SJSA1 (cell line): ENCODE measurements at places on chromosomes 12 and 14. TPM values are rescaled to one million over a fixed set of nuclear protein-coding genes. Genes with fewer than 3 reads are reported as not detected.

DNA sequence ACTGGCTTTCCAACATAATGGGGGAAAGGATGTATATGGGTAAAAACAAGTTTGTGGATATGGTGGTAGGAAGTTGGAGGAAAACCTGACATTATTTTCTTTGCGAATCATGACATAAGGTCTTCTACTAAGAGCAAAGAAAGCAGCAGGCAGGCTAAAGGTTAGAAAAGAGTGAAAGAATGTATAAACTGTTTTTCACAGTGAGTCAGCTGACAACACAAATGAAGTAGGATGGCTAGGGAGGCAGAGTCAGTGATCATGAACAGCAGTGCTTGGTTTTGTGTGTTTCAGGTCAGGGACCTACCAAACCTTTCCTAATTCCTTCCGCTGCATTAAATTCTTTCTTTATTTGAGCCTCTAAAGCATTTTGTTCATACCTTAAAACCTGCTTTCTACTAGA, 46.3 kb upstream of the CATSPERB start:
- DNase-seq, result no peak

ADSS1 gene
- 0.06 and 0.34 TPM in 2 replicates for total RNA-seq

GRCh38 chr12:28232211-28232928, 42.1 kb downstream of the CCDC91 start:
- no peak for DNase-seq

GRCh38 chr14:22872833-22873520, 1.4 kb downstream of the LRP10 start:
- no peak for DNase-seq

CCNK gene
- total RNA-seq, result 9.0 and 12.1 TPM in 2 replicates

TMTC1 gene
- total RNA-seq, result 0.21 TPM in 1 of 2 replicates, not detected in the other

PIK3C2G gene
- not detected in 2 replicates for total RNA-seq

PRH1 gene
- total RNA-seq, result 6.9 and 9.4 TPM in 2 replicates

EPS8 gene
- total RNA-seq, result 29.4 and 52.7 TPM in 2 replicates

DNA sequence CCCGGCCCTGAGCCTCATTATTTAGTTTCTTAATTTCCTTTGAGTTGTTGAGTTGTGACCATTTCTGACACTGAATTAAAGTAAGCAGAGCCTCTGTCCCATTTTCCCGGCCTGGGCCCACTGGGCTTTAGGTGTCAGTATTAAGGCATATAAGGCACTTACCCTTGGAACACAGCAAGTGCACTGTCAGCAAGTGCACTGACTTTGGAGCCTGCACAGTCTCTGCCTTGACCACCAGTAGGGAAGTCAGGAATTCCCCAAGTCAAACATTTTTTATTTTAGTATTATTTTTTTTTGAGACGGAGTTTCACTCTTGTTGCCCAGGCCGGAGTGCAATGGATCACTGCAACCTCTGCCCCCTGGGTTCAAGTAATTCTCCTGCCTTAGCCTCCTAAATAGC, 56.6 kb downstream of the MAX start:
- no peak for DNase-seq

DNA sequence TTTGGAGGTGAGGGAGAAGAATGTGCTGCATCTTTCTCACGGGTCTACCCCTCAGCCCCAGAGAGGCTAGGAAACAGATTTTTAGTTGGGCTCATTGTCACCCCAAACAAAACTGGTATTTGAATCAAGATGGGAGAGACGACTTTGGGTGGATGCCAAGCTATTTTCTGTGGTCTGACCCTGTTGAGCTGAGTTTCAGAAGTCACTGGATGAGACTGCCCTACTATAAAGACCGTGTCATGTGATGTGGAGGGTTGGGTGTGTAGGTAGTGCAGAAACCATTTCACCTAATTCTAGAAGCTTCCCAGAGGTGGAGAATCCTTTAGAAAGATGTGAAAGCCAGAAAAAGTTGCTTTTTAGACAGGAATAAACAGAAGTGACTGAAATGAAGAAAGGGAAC, 60.2 kb downstream of the IFT43 start:
- no peak for DNase-seq

CACNB3 gene
- 8.9 and 20.9 TPM in 2 replicates for total RNA-seq

DNA sequence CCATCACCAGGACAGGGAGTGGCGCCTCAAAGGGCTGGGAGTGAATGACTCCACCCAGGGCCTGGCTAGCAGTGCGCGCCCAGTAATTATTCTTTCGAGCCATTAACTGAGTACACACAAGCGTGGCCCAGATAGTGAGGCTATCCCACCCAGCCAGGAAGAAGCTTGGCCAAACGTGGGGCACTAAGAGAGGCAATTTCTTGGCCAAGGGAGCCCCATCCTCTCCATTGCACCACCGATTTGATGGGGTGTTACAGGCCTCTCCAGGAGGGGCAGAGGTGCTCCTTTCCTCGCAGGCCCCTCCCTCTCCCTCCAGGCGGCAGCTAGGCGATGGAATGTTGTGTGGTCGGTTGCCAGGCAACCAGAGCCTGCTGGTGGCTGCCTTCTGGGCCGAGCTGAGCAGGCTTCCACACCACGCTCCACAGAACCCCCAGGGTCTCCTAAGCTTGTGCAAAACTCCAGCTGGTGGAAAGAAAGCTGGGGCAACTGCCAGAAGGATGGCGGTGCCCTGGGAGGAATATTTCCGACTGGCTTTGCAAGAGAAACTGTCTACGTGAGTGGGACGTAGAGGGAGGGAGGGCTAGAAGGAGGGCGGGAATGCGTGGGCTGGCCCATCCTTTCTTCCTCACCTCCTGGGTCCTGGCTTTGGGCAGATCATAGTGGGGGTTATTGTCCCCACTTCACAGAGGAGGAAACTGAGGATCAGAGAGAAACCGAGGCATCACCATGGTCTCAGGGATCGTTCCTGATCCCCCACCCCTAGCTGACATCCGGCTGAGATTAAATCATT, at the start of gene CFAP73:
Gene CFAP73 (plus strand): TSS at position 364 of the 790 bp plus-strand sequence. CDS start 134 bp downstream, at position 498.
- DNase-seq, result peak; percentile 71

DNA sequence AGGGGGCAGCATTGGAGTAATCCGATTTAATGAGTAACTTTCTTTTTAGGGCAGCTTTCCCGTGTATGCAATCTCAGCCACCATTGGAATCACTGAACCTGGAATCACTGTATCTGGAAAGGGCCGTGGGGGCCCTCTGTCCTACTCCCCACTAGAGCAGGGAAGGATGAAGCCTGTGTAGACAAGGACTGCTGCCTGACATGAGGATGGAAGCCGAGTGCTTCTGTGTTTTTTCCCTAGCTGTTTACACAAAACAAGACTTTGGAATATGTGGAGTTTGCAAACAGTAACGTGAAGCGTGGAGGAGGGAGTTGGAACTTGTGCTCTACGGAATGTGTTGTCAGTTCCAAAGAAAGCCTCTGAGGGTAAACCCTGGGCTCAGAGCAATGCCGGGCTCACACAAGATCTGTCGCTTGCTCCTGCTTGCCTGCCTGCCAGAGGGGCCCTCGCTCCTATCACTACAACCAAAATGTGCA, 32.4 kb upstream of the HDAC7 start:
- DNase-seq, result no peak

- DNase-seq, result no peak
Observed at GRCh38 chr12:47863985-47864384, 40.8 kb downstream of the VDR start.
